Left lung (tissue), 14 donors: ENCODE measurements at places on chromosomes 2 and 18. TPM values are rescaled to one million over a fixed set of nuclear protein-coding genes. Genes with fewer than 3 reads are reported as not detected.

- DNase-seq: no peak
- H3K4me3 ChIP-seq: no peak overlapping the region
- peaks cover 99% of the 10 kb centered on the region for H3K36me3 ChIP-seq
- H3K27me3 ChIP-seq: no peaks in the 10 kb centered on the region
These were observed 68.1 kb downstream of the EMILIN2 start for GRCh38 chr18:2914881-2915240.

DNA sequence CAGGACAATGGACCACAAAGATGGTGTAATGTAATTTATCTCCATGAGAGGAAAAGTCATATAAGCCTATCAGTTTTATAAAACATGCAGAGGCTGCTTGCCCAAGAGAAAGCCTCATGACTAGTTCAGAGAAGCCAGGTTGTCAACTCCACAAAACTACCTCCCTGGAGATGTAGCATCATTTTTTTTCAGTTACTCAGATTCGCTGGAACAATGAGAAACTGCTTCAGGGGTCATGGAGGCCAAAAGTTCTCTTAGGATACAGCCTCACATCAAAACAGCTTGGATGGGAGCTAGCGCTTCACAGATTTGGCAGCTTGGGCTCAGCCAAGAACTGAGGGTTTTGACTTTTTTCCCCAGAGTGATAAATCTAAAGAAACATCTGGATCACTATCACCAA, 263.5 kb downstream of the INSIG2 start:
- no peaks in the 10 kb centered on the region for H3K4me1 ChIP-seq
- H3K36me3 ChIP-seq: no peaks in the 10 kb centered on the region
- H3K27ac ChIP-seq: no peak overlapping the region

DNA sequence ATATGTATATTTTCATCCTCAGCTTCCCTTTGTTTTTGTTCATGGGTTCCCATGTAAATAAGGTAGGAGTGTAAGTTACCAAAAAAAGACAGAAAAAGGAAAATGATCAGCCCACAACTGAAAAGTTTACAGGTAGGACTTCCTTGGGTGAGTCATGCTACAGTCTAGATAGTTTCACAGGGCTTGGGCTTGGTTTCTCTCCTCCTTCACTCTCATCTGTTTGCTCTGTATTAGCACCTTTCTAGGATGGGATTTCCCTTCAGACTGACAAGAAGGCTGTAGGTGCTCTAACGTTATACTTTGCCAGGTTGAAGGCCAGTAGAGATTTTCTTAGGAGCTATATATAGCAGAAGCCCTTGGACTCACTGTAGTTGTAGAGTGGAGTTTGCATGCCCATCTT, 57.9 kb downstream of the FAM171B start:
- no peak for DNase-seq
- no peak overlapping the region for H3K4me3 ChIP-seq
- H3K4me1 ChIP-seq: no peaks in the 10 kb centered on the region
- no peaks in the 10 kb centered on the region for H3K36me3 ChIP-seq

- no peak overlapping the region for H3K27ac ChIP-seq
- no peaks in the 10 kb centered on the region for H3K36me3 ChIP-seq
- H3K4me1 ChIP-seq: no peaks in the 10 kb centered on the region
- no peaks in the 10 kb centered on the region for H3K27me3 ChIP-seq
These were observed 164.0 kb downstream of the RDH14 start for GRCh38 chr2:18396329-18397010.

DNA sequence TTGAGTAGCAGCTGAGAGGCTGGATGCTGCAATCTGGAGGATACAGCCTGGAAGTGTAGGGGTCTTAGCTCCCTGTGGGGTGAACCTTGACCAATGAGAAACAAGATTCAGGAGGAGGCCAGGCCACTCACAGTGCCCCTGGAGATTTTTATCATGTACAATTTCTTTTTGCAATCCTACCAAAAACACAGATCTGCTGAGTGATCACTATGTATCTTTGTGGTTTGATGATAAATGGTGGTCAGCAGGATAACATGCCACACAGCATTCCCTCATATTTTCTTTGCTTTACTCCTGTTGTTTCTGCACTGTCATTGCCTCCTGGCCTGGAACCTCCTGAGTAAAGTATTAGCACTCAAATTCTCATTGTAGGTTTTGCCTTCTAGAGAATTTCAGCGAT, 357.9 kb downstream of the THSD7B start:
- no peak overlapping the region for H3K4me3 ChIP-seq
- H3K27me3 ChIP-seq: no peaks in the 10 kb centered on the region
- no peaks in the 10 kb centered on the region for H3K36me3 ChIP-seq

GRCh38 chr2:80670763-80671162, 366.2 kb upstream of the LRRTM1 start:
- no peak for DNase-seq
- no peak overlapping the region for H3K4me3 ChIP-seq
- no peak overlapping the region for H3K27ac ChIP-seq
- no peaks in the 10 kb centered on the region for H3K36me3 ChIP-seq
- no peaks in the 10 kb centered on the region for H3K27me3 ChIP-seq
- no peaks in the 10 kb centered on the region for H3K4me1 ChIP-seq

DNA sequence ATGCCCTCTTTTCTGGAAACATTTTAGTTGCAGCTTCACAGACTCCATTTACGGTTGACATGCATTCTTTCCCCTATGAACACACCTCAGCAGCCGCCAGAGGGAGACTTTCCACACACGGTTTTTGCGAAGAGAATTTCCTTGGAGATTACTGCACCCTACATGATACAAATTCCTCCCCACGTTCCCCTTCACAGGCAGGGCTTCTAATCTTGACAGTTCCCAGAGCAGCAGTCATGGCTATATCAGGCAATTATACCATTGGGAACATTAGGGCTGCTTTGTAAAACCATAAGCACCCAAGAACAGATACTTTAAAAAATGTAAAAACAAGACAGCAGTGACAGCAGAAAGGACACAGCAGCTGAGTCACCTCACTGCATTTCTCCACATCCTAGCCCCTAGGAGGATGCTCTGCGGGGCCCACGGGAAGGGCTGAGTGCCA, 253.8 kb downstream of the TGIF1 start:
- DNase-seq: peak; percentile 73
- H3K4me3 ChIP-seq: no peak overlapping the region
- H3K27me3 ChIP-seq: no peaks in the 10 kb centered on the region
- peaks cover 3% of the 10 kb centered on the region for H3K4me1 ChIP-seq
- H3K27ac ChIP-seq: no peak overlapping the region

- H3K27ac ChIP-seq: no peak overlapping the region
- no peak overlapping the region for H3K4me3 ChIP-seq
- H3K27me3 ChIP-seq: no peaks in the 10 kb centered on the region
- H3K4me1 ChIP-seq: peaks cover 16% of the 10 kb centered on the region
These were observed 120.2 kb upstream of the ZNF516 start for GRCh38 chr18:76615065-76615733.

DNA sequence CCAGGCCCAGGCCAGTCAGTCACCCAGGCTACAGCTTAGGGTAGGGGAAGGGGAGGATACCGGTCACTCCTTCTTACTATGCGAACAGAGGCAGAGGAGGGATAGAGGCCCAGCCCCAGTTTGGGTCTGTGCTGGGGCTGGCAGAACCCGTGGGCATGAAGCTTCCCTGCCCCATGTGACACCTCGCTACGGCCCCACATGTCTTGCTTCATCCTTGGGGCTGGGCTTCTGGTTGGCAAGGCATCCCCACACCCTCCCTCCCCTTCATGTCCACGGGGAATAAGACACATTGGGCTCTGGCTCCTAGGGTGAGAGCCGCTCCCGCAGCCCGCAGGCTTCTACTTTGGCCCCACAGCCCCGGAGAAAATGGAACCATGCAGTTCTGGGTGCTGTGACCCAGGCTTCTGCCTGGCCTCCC, 32.4 kb downstream of the HS1BP3 start:
- no peaks in the 10 kb centered on the region for H3K27me3 ChIP-seq
- H3K4me1 ChIP-seq: peaks cover 43% of the 10 kb centered on the region
- H3K27ac ChIP-seq: peak overlapping the region; percentile 94
- no peaks in the 10 kb centered on the region for H3K36me3 ChIP-seq
- no peak overlapping the region for H3K4me3 ChIP-seq
- DNase-seq: no peak

DNA sequence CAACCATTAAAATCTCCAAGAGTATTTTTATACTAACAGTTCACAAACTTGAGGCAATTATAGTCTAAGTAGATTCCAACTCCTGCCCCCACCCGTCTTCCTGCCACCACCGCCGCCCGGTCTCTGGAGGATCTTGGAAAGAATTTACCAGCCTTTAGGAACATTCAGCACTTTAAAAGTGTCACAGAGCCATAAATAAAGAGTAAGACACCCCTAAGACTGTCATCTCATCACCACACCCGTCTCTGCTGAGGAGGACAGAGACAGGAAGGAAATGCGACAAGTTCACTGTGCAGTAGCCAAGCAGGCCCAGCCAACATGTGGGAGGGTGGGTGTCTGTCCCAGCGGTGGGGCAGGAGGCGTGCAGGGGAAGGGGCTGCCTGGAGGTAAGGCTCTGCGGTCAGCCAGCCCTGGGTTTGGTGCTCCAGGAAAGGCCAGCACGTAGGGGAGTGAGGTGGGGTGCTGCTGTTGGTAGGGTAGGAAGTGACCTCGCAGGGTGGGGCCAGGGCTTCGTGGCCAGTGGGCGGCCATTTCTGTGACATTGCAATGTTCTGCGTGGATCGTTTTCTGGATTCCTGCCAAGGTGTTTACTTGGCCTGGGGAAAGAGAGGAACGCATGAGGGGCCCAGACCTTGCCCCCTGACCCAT, 111.6 kb downstream of the FAM210A start:
- H3K4me1 ChIP-seq: peaks cover 13% of the 10 kb centered on the region
- no peak for DNase-seq
- no peaks in the 10 kb centered on the region for H3K27me3 ChIP-seq
- no peak overlapping the region for H3K4me3 ChIP-seq
- no peaks in the 10 kb centered on the region for H3K36me3 ChIP-seq

DNA sequence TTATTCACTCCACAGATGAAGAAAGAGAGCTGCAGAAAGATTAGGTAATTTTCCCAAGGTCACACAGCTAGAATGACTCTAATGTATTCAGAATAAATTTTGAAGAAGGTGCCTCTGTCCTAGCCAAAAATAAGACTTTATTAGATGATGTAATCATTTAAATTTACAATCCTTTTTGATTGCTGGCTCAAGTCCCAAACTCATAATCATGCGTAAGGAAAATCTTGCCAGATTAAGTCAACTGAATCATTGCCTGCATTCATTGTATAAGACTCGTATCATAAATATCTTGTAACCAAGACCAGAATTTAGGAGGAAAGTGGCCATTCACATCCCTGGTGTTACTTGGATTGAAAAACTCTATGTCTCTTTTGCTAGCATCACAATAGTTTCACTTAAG, 53.1 kb upstream of the STK39 start:
- H3K4me3 ChIP-seq: no peak overlapping the region
- DNase-seq: no peak
- no peaks in the 10 kb centered on the region for H3K27me3 ChIP-seq
- H3K27ac ChIP-seq: no peak overlapping the region

The RAD51AP2 gene
- 0.73 TPM for polyA plus RNA-seq

The HTR2B gene
- polyA plus RNA-seq: 0.38 TPM

The DHRS9 gene
- polyA plus RNA-seq: 0.62 TPM

The RGPD4 gene
- polyA plus RNA-seq: not detected
